ENCODE measurements at places on chromosomes 7 and 10.

GRCh38 chr7:101128040-101128834 lies 1.3 kb downstream of the SERPINE1 start:
- DNase-seq: no peak

GRCh38 chr10:111455776-111456426 lies 379.1 kb downstream of the ADRA2A start:
- no peak for DNase-seq

DNA sequence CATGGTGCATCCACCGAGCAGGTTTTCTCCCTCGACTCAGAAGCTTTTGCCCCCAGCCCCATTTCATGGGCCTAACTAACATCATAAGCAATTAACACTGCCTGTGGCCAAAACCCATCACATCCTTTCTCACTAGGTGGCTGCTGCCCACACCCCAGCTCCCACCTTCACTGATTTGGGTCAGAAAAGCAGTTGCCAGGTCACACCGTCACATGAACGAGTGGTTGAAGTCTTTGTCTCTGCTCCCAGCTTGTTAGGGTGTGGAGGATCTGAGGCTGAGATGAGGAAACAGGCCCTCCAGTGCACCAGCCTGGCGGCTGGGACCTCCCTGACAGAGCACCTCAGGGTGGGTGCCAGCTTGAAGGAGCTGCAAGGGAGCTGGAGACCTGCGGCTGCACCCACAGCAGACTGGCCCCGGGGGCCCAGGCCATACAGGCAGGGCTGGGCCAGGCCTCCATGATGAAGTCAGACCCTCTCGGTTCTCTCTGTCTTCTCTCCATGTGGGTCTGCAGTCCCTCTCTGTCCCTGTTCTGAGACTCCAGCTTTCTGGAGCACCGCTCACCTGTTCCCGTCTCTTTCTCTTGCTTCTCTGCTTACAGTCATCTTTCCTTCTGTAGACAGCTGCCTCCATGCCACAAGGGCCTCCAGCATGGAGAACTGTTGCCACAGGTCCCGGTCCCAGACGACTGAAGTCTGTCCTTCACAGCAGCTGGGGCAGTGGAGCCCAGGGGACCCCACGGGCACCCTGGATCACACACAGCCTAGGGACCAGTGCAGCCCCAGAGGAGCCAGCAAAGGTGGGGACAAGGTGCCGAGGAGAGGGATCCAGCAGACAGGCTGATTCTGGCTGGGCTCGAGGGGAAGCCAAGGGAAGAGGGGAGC lies 13.8 kb upstream of the INPP5A start:
- no peak for DNase-seq

DNA sequence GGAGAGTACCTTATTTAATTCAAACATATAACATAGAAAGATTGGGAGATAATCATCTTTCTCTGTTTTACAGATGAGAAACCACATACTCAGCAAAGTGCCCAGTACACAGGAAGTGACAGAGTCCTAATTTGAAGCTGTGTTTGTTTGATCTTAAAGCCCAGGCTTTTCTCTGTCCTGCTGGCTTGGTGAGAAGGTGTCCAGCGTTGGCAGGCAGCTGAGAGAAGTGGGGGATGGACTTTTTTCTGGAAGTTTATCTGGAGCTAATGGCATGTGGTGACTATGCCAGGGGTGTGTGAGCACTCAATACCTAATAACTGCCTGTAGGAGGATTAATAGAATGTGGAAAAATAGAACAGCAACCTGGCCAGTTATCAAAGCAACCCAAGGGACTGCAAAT lies 60.8 kb downstream of the NPSR1 start:
- no peak for DNase-seq

- DNase-seq: no peak
Measured at GRCh38 chr7:30616318-30616717, 21.6 kb downstream of the GARS1 start.

- no peak for DNase-seq
Measured at GRCh38 chr7:82932516-82932915, 230.2 kb downstream of the PCLO start.

- no peak for DNase-seq
Measured at GRCh38 chr7:114940220-114940619, 18.3 kb downstream of the MDFIC start.

DNA sequence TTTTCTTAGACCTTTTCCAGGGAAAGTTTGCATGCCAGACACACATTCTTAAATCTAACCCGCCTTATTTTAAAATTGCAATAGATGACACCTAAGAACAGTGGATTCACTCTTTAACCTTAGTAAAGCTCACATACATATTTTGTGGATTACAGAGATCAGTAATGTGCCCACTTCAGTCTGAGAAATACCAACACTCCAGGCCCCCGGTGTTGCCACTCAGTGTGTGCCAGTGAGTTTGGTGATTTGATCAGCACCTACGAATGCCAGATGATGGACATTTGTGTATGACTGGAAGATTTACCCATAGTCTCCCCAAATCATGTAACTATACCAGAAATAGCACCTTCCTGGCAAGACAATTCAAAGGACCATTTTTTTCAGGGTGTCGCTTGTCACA lies 2.6 kb downstream of the LRRN3 start:
- no peak for DNase-seq

DNA sequence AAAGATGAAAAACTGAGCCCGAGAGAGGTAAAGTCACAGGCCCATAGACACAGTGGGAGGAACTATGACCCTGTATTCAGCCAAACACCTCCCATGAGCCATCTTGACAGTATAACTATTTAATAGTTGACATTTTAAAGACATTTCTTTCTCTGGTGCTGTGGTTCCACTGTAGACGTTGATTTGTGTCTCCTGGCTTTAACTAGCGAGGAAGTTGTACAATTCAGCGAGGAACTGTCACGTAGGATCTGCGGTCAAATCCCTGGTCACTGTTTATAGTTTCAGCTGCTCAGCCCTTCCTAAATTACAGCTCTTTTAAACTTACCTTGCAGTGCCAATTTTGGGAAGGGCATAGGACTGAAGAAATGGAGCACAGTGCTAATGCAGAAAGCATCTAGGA lies 7.1 kb upstream of the CELF2 start:
- no peak for DNase-seq

DNA sequence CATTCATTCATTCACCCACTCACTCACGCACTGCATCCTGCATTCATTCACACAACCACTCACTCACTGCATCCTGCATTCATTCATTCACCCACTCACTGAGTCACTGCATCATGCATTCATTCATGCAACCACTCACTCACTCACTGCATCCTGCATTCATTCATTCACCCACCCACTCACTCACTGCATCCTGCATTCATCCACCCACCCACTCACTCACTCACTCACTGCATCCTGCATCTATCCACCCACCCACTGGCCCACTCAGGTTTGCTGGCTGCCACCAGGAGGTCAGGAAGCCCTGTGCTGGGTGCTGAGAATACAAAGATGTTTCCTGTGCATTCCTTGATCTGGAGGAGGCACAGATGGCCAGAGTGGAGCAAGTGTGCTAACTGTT lies 2.3 kb upstream of the SNX8 start:
- no peak for DNase-seq

GRCh38 chr7:134367956-134368749 lies 51.4 kb upstream of the SLC35B4 start:
- DNase-seq: no peak

Measured in NCI-H2081 (cell line).